SK-N-MC (cell line): ENCODE measurements at places on chromosomes 1 and 21.

GRCh38 chr1:20401405-20402010, 84.5 kb downstream of the CAMK2N1 start:
- DNase-seq: no peak

GRCh38 chr1:219837994-219838294, 90.4 kb downstream of the SLC30A10 start:
- DNase-seq: no peak

GRCh38 chr1:210483821-210484220, 155.1 kb downstream of the HHAT start:
- DNase-seq: no peak

DNA sequence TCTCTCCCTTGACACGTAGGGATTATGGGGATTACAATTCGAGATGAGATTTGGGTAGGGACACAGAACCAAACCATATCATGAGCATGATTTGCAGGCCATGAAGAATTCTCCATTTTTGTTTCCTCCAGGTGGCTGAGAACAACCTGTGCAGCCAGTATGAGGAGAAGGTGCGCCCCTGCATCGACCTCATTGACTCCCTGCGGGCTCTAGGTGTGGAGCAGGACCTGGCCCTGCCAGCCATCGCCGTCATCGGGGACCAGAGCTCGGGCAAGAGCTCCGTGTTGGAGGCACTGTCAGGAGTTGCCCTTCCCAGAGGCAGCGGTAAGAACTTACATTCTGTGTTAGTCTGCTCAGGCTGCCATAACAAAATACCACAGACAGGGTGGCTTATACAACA, 9.7 kb downstream of the MX1 start:
- DNase-seq: no peak

DNA sequence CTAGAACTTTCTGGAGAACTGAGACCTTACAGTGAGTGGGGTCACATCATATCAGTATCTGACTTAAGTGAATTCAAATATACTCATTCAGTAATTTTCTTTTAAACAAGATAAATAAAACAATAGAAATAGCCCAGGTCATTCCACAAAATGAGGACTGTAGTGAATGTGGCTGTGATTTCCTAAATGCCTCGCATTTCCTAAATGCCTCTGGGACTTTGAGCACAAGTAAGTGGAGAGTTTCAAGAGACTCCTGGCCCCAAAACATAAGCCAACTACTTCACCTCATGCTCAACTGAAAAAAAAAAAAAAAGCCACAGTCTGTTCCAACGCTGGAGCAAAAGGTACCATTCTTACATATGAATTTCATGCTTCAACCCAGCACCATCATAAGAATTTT, 81.5 kb downstream of the ZNF281 start:
- DNase-seq: no peak

GRCh38 chr1:101267082-101267481, 30.3 kb downstream of the S1PR1 start:
- DNase-seq: no peak

DNA sequence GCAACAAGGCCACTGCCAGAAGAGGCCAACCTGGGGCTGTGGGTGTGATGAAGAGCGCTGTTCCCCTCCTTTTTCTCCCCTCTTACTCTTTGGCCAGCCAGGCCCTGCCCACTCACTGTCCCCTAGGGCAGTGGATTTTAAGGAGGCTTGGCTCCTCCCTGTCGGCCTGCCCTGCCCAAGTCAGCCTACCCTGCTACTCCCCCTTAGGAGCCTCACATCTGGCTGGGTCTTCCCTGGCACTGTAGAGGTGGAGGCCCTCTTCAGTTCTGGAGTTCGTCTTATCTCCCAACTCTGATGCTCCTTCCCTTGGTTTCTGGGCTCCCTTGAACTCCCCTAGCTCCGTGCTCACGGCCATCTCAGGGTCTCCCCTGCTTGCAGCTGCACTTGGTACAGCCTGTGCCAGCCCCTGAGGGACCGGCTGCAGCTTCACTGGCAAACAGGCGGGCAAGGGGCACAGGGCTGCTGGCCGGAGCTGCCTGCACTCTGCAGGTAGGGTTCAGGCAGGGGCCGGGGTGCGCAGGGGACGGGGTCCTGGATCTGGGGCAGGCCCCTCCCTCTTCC, 4.0 kb downstream of the AMPD2 start:
- DNase-seq: no peak

DNA sequence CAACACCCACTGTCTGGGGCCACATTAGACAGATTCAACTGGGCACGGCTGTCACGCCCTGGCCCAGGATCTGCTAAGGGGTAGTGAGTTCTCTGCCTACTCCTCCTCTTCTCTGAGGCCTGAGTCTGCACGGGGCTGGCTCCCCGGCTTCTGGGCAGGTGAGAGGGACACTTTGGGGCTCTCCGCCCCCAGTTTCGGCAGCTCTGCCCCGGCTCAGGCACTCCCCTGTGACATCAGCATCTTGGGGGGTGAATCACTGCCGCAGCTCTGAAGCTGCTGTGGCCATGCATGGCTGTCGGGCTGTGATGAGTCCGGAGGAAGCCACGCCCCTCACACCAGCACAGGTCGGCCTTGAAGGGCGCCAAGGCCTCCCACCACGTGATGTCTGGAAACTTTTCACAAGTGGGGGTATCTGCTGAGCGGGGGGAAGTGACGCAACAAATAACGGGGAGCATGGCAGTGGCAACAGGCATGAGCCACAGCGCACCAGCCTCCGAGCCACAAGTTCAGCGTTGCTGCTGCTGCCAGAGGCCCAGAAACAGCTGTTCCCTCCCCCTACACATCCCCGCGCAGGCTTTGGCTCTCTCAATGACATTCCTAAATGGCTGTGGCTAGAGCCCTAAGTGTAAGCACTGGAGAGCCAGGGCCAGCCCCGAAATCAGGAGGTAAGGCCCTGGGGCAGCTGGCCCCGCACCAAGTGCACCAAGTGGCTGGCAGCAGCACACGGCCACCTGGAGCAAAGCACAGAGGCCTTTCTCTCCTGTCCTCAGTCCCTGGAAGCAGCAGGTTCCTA, 26.3 kb downstream of the ZBTB17 start:
- DNase-seq: no peak
